GM20000 (cell line): ENCODE measurements at places on chromosomes 7 and 10.

DNA sequence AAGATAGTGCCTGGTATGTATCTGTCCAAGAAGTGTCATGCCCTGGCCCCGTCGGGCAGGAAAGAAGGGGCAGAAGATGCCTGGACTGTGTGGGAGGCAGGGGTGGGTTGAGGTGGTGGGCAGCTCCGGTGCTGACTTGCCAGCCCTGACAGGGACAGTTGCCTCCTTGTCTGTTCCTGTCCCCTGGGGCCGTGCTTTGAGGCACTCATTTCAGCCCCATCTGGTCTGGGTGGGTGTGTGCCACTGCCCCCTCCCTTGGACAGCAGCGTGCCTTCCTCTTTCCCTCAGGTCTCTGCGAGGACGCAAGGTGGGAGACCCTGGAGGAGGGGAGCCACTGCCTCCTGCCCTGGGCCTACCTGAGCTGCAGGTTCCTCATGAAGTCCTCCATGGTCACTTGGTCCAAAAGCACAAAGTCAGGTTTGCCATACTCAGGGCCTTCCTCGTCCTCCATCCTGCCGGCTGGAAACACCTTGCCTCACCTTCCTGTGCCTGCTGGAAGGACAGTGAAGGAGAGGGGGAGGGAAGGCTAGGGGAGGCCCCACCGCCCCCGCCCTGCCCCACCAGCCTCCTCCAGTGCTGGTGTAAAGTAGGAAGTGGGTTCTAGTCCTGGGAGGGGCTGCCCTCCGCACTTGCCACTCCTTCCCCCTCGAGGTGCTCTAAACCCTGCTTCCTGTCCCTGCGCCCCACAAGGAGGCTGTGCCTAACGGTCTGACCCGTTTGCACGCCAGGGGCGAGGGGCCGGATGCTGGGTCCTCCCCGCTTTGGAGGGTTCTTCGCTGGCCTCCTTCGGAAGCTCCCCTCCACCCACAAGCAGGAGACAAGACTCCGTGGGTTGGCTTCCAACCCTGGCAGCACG lies at the start of gene MYO1G:
MYO1G (minus strand) TSS at position 505 of the 856 bp plus-strand sequence; CDS start at position 451, 54 bp downstream.
- DNase-seq = peak; percentile 81

- no peak for DNase-seq
These were observed 62.6 kb downstream of the AOC1 start for GRCh38 chr7:150914966-150915365.

GRCh38 chr10:31700181-31700611 lies 228.4 kb downstream of the ARHGAP12 start:
- no peak for DNase-seq

GRCh38 chr7:6403907-6404306 lies 43.8 kb downstream of the DAGLB start:
- no peak for DNase-seq

- peak; percentile 87 for DNase-seq
These were observed 23.2 kb upstream of the ZNF32 start for GRCh38 chr10:43671659-43672531.

DNA sequence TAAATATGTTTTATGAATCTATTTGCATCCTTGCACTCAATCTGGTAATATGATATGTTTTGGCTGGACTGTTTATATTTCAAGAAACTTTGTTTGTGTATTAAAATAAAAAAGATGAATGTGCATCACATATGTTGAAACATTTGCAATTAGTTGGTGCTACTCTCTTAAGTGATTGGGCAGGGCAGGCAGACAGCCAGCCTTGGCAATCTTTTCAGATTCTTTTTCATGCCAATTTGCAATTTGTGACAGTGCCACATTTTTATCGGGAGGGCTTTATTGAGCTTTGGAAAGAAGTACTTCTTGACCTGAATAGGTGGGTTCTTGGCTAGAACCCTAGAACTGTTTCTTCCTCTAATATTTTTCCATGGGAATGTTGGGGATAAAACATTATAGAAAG lies 152.2 kb downstream of the NXPH1 start:
- DNase-seq = no peak

DNA sequence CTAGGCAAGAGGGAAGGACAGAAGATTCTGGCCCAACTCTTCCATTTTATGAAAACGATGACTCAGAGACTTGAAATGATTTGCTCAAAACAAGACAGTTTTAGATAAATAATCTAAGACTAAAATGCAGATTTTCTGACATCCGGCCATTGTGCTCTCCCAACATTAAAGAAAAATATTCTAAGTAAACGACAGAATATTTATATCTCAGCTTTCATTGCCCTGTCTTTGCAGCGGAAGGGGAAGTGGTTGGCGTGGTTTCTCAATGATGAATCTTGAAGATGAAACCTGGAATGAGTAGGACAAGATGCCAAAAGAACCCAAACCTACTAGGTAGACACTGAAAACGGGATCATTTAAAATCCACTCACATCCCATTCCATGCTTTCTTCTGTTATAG lies 28.9 kb upstream of the NPY start:
- no peak for DNase-seq

DNA sequence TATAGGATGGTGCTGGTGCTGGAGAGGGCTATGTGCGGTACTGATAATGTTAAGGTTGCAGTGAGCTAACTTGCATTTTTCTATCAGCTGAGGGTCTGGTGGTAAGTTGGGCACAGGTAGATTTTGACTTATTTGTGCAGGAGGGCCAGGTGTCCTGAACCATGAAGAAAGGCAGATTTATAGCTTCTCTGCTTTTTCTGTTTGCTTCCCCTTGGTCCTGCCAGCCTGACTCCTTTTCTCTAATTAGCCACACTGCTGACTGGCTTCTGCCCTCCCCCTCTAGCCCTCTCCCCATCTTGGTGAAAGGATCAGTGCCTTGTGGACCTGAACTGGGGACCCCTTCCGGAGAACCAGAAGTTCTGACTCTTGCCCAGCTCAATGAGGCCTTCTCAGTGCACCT lies 40.8 kb upstream of the STEAP4 start:
- no peak for DNase-seq
